Muscle of arm (tissue), 14 donors: ENCODE measurements at places on chromosomes 7 and 10.

DNA sequence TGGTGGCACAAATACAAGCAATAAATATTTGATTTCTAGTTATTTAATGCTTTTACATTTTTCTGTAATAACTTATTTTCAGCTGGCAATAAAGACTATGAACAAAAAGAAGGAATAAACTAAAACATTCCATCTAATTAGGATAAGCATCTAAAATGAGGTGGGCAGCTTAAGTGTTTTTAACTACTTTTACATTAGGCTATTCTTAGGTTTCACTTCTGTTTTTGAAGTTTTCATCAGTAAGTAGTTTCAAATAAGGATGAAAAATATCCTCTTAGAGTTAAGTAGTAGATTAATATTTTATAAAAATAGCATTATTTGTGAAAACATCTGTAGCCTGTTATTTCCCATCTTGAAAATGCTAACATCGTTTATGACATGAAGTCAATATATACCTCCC lies 15.9 kb downstream of the NT5C2 start:
- no peak for DNase-seq

DNA sequence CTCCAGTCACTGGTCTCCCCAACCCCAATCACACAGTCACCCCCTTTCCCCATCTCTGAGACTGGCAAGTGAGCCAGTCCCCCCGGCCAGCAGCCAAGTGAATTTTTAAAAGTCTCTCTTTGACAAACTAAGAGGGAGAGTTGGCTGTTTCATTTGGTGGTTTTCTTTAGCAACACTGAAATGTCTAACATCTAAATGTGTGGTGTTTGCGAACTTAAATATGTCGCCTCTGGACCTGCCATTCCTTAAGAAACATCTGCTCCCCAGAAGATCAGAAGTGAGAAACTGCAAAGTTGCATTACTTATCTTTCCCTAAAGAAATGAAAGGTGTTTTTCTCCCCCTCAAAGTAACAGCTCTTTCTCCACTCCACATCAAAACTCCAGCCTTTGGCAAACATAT lies 34.7 kb upstream of the PLXNA4 start:
- DNase-seq, result no peak

GRCh38 chr7:96723622-96724021 lies 14.0 kb upstream of the SEM1 start:
- no peak for DNase-seq

- DNase-seq, result no peak
Observed at GRCh38 chr10:72765051-72765745, 73.3 kb downstream of the MCU start.

GRCh38 chr10:65365878-65366277 lies 1560.0 kb upstream of the LRRTM3 start:
- DNase-seq, result no peak

DNA sequence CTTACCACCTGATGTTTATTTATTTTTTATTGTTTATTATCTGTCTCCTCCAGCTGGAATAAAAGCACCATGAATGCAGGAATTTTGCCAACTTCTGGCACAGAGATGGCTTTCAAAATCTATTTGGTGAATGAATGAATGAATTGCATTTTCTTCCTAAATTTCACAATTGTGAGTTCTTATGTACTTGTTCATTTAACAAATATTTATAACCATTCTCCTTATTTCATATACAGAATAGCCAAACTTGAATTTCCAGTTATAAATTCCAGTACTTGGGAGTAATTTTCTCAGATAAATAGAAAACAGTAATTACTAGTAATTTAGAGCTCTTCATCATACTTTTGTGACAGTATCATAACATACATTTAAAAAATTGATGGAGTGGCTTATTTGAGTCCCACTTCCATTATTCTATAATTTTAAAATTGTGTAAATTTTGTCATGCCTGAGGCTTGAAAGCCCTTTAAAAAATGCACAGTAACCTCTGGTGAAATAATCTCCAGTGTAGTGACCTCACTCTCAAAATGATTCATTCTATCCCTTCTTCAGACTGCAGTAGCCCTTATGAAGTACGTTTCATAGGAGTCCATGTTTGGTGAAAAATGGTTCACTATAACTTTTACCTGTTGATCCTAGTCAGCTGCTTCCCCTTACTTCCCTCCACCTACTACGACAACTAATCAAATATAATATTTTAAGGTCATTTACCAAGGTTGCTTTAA lies 40.0 kb upstream of the SRI start:
- DNase-seq, result no peak

DNA sequence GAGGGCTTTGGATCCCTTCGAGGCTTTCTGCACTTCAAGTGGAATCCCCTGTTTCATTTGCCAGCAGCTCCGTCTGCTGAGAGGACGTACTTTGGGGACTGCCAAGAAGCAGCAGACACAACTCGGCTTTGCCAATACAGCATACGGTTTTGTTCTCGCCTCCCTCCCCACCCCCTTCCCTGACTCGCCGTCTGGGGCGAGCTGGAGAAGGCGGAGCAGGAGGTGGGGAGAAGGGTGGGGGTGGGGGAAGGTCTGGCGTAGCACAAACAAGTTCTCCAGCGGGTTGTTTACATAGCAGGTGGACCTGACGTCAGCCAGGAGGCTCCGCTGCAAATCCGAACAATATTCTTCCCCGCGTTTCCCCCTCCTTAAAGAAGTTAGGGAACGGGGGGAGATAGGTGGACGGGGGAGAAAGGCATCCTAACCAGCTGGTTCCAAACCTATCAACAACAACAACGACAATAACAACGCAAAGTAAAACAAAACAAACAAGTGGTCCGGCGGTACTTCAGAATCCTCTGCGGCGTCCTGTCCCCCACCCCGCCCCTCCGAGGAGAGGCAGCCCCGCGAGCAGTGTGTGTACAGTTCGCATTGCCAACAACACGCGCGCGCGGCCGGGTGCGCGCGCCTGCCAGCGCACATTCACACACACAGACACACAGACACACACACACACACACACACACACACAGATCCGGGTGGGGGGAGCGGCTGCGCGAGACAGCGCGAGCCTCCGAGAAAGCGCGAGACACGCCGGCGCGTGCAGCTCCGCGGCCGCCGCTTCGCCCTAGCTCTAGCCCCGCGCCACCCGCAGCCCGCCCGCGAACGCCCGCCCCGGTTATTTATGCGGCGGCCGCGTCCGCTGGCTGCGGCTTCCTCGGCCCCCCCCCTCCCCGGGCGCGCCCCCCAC lies 167.0 kb upstream of the PPP1R3A start:
- DNase-seq, result peak; percentile 93

GRCh38 chr10:79112881-79113431 lies 44.2 kb downstream of the ZMIZ1 start:
- DNase-seq, result no peak

GRCh38 chr7:130013241-130013640 lies 37.9 kb downstream of the ZC3HC1 start:
- no peak for DNase-seq

DNA sequence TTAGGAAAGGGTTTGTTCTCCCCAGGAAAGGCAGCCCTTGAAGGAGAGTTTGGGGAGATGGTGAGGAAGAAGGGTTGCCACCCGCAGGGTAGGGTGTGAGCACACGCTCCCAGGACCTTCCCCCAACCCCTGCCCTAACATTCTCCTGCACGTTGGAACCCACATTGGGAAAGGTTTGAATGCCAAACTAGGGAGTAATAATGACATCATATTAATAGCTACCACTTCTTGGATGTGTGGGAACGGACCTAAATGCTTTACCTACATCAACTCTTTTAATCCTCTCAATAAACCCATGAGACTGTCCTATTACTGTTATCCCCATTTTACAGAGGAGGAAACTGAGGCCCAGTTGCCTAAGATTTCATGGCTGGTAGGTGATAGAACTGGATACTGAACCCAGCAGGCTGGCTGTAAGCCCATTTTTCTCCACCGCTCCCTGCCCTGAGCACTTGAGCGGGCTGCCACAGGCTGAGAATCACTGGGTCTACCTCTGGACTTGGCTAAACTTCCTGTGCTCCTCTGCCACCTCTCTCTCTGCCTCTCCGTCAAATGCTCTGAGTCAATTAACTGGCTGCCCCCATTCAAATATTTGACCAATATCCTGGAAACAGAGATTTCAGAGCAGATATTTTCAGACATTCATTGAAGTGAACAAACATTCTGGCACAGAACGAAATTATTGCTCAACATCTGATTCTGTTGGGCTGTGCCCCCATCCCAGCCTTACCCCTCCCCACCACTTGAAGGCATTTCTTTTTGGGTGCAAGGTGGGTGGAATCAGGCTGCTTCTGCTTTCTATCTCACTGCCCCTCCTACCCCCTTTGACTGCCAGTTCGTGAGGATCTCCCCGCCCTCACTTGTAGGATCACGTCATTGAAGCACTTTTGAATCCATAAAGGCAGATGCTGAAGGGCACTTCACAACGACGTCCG lies 129.7 kb downstream of the C10orf105 start:
- DNase-seq, result no peak

DNA sequence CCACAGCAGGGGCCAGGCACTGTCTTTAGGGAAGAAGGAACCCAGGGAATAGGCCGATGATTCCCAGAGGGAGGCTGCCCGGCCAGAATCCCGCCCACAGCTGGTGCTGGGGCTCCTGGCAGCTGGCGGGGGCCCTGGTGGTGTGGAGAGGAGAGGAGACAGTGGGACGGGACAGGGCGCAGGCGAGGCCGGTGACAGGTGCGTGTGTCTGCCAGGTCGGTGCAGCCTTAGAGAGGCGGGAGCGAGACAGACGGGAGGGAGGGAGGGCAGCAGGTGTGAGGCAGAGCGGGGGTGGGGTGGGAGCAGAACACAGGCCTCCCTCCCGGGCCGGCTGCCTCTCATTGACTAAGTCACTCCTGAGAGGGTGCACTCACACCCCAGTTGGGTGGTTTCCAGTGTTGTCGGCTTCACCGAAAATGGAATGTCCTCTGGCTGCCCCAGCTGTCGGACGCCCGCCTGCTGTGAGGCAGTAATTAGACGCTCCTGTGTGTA lies 55.2 kb downstream of the ELFN1 start:
- DNase-seq, result peak; percentile 57

DNA sequence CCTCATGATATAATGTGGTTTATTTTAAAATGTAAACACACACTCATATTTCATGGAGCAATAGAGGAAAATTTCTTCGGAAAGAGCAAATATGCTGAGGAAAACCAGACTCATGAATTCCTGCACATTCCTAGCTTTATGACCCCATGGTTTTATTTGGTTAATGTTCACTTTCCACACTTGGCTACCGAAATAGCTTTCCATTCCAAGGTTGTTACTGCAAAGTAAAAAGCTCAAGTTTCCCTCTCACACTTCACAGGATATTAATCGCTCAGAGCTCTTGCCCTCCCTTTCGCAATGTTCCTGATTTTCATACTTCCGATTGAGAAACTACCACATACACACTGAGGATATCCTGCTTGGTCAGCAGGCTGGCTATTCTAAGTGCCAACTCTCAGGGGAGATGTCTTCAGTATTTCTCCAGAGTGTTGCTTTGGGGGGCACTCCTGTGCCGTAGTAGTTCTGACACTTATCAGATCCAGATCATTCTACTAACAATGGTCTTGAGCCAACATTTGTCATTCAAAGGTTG lies 77.5 kb upstream of the STEAP1B start:
- DNase-seq, result peak; percentile 78

DNA sequence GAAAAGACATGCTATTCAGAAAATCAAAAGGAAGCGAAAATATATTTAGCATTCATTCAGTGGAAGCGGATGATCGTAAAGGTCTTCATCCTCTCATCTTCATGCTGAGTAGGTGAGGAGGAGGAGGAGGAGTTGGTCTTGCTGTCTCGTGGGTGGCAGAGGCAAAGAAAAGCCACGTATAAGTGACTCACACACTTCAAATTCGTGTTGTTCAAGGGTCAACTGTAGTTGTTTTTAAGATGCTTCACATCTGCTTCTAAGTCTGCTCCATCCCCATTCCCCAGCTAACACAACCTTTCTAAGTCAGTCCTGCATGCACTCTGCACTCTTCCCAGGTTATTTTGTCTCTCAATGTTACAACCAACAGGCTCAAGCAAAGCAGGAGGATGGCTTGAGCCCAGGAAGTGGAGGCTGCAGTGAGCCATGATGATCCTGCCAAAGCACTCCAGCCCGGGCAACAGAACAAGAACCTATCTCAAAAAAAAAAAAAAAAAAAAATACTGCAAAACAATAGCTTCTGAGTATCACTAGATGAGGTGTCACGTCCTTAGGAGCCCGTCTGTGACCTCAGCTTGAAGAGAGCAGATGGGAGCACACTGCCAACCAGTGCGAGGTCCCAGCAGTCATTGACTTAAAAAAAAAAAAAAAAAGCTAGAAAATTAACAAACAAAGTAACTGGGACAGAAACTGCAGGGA lies 70.5 kb downstream of the SFMBT2 start:
- no peak for DNase-seq

- no peak for DNase-seq
Observed at GRCh38 chr7:55004579-55004978, 14.2 kb upstream of the EGFR start.

DNA sequence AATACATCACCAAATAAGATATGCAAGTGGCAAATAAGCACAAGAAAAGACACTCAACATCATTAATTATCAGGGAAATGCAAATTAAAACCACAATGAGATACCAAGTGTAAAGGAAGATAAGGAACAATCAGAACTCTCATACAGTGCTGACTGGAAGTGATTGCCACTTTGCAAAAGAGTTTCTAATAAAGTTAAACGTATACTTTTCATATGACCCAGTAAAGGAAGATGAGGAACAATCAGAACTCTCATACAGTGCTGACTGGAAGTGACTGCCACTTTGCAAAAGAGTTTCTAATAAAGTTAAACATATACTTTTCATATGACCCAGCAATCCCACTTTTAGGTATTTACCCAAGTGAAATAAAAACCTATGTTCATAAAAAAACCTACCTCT lies 12.2 kb upstream of the JMJD1C start:
- DNase-seq, result no peak

DNA sequence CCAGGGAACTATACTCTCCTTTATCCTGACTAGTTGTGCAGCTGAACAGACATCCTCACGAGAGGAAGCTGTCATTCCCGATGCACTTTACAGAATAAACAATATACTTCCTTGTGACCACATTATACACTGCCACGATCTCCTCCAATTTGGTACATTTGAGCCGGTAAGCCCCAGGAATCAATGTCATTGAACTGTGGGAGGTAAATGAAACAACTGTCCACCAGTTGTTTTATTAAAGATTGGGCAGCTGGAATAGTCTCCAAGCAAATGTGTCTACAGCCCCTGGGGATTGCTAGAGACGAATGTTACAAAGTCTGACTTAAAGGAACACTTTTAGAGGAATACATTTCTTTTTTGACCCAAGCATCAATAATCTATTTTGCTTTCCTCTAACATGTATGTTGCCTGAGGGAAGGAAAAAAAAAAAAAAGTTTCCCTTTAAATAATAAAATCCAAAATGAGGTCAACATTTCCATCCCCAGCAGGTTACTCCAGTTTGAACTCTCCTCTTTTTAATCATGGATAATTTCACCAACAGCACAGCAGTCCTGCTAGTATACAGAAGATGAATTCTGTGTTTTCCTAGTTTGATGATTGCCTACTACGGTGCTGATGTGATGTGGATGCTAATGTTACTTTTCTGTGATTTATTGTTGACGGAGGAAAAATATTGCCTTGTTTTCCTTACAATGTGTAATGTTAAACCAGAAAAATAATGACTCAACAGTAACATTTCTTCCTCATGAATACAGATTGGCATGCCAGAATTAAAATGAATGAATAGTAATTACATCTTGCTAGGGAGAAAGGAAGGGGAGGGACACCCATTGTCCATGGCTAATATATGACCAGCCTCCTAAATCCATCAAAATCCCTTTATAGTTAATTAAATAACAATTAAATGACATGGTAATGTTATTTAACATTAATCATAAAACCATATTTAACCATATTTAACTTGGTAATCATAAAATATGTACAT lies 360.9 kb downstream of the NEBL start:
- peak; percentile 14 for DNase-seq

- DNase-seq, result no peak
Observed at GRCh38 chr7:36490419-36490830, 100.8 kb downstream of the ANLN start.

GRCh38 chr10:132535065-132535651 lies 2.4 kb upstream of the INPP5A start:
- DNase-seq, result no peak
